ENCODE measurements at places on chromosomes 13 and 19.

- DNase-seq, result no peak
Measured at GRCh38 chr13:66665991-66666390, 564.1 kb downstream of the PCDH9 start.

DNA sequence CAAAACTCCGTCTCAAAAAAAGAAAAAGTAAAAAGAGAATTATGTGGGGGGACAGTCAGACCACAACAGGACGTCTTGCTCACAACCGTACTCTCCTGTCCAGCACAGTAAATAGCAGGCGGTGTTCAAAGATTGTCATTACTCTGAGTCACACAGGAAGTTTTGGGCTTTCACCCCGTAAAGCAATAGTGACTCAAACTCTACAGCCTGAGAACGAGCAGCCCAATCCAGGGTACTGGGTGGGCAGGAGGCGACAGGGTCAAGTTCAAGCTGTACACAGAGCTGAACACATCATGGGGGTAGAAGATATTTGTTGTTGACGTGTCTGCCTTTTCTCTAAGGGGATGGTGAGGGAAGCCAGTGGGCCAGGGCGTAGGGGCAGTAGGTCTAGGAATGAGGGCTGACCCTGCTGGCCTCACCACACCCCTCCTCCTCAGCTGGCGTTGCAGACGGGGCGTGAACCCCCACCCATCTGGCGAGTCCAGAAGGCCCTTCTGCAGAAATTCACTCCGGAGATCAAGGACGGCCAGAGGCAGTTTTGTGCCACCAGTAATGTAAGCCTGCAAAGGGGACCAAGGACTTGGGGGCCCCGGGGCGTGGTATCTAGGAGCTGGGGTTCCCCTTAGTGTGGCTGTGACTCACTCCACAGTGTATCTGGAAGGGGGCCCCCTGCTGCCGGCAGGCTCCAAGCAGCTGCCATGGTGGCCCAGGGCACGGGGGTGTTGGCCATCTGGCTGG, 23.3 kb downstream of the PRR12 start:
- no peak for DNase-seq

GRCh38 chr13:76153239-76153638, 517.1 kb downstream of the LMO7 start:
- DNase-seq, result no peak

DNA sequence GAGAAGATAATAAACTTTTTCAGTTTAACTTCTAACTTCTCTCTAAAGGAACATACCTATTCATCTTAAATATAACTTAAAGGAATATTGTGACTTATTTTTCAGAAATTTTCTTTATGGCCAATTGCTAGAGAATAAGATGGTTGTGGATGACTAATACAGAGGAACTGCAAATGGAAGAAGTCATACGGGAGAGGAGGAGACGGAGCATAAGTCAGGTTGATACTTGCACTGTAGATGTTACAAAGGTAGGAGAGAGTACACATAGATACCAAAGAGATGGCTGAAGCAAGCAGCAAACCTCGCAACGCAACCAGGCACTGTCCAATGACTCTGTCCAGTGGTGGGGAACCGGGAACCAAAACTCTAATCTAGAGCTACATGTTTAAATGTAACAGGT, 963.4 kb downstream of the PCDH9 start:
- DNase-seq, result no peak

DNA sequence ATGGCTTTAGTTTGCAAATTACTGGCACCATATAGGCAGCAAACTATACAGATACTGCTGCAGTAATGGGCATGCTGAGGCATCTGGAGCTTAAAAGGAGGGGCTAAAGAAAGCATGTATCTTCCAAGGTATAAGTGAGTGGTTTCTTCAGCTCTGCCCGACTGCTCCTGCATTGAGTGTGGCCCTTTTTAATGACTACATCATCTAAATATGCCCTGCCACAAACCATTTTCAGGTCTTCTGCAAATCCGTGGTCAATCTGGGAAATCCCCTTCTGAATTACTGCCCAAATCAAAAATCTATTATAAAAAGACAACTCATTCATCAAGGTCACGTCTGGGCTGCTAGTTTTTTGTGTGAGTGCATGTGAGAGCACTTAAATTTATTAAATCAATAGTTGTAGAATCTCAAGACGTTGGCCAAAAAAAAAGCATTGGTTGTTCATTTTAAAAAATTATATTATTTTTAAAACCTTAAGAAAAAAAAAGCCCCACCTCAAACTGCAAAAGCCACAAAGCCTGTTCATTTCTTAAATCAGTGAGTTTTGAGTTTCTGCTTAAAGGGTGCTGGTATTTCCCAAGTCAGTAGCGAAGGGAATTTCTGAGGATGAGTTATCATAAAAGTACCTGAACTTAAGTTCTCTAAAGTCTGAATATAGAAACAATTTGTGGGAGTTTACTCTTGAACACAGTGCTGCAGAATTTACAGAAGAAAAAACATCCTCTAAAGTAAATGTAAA, 16.3 kb downstream of the LCP1 start:
- DNase-seq, result peak; percentile 43

GRCh38 chr13:44605275-44605674, 29.1 kb upstream of the TSC22D1 start:
- no peak for DNase-seq

GRCh38 chr19:13888281-13888680, 11.3 kb downstream of the NANOS3 start:
- DNase-seq, result no peak

GRCh38 chr19:48274173-48274572, 4.3 kb downstream of the ZNF114 start:
- DNase-seq, result no peak

DNA sequence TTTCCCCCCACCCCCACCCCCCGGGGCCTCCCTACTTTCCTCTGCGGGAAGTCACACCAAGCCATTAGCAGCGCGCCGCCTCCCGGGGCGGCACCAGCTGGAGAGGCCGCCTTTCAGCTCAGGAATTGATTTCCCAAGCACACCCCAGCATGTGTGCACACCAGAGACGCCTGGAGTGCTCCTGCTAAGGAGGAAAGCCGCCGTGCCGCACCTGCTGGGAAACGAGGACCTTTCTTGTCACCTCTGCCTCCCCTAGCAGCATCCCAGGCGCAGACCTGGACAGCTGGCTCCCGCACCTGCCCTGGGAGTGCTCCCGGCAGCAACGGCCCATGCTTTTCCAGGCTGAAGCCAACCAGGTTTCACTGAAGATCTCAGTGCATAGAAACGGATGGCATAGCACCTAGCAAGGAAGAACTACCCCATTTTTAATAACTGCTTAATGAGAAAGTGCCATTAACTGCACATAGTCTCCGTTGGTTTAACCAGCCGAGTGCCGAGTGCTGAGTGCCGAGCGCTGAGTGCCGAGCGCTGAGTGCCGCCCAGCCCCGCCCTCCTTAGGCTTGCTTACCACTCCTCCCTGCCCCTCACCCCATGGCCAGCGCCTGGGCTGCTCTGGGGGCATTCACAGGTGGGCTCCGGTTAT, 165.0 kb downstream of the USP12 start:
- no peak for DNase-seq
